Skin of body (tissue), 3 donors: ENCODE measurements at places on chromosomes 11 and 22. TPM values are rescaled to one million over a fixed set of nuclear protein-coding genes. Genes with fewer than 3 reads are reported as not detected.

GRCh38 chr11:65100674-65101350 lies 4.8 kb downstream of the VPS51 start:
- DNase-seq = no peak

DNA sequence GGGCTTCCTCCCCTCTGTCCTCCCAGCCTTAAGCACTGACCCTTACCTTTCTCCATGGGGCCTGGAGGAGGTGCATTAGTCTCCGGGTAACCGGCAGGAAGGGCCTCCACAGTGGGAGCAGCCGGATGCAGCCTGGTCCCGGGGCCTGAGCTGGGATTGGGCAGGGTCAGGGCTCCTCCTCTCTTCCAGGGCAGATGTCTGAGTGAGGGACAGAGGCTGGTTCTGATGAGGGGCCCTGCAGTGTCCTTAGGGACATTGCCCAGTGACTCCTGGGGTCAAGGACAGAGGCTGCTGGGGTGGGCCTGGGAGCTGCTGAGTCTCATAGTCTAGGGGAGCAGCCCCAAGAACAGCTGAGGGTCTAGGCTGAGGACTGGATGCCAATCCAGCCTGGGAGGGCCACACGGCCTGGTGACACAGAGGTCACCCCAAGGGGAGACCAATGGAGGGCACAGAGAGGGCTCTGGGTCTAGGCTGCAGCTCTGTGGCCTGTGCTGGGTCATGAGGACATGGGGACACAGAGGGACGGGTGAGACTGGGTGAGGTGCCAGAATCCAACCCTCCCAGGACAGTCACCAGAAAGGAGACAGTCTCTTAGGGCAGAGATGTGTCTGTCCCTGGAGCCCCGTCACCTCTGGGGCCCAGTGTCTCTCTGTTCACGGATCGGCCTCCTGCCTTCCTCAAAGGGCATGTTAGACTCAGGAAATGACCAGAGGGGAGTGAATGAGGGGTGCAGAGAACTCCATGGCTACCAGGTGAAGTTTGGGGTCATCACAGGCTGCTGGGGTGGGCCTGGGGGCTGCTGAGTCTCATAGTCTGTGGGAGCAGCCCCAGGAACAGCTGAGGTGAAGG lies 6.5 kb downstream of the IGLL5 start:
- DNase-seq = no peak

GRCh38 chr22:30344447-30345200 lies 12.1 kb downstream of the SF3A1 start:
- DNase-seq = no peak

GRCh38 chr11:44165432-44165831 lies 70.0 kb downstream of the EXT2 start:
- no peak for DNase-seq

APOBEC3H gene
- not detected for total RNA-seq

DNA sequence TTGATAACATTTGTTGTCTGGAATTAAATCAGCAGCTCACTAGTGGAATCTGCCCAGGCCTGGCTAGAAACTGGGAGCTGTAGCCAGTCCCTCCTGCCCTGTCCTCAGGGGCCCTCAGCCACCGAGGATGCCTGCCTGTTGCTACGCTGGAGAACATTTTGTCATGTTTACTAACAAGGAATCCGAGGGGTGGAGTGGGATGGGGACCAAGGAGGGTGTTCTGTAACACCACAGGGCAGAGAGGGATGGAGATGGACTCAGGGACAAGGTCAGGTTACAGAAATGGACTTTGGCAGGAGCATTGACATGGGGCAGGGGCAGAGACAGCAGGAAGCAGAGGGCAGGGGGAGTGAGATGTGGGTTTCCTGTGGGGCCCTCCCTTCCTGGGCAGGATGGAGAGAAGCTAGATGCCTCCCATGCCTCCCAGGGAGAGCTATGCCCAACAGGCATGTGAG lies 45.8 kb upstream of the AMPD3 start:
- DNase-seq = no peak

APOBEC3G gene
- 4.4 TPM for total RNA-seq

DNA sequence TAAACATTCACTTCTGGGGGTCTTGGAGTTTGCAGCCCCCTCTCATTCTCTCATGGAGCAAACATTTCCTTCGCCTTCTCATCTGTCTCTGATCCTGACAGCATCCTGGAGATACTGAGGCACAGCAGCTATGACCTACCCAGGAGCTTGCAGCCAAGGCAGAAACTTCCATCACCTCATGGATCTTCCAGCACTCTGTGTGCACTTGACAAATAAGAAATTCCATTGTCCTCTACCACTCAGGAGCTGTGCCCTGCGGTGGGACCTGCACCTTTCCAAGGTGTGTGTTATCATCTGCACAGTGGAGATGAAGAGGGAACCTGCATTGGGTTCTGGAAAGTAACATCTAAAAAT lies 49.1 kb downstream of the GGTLC2 start:
- DNase-seq = no peak

DNA sequence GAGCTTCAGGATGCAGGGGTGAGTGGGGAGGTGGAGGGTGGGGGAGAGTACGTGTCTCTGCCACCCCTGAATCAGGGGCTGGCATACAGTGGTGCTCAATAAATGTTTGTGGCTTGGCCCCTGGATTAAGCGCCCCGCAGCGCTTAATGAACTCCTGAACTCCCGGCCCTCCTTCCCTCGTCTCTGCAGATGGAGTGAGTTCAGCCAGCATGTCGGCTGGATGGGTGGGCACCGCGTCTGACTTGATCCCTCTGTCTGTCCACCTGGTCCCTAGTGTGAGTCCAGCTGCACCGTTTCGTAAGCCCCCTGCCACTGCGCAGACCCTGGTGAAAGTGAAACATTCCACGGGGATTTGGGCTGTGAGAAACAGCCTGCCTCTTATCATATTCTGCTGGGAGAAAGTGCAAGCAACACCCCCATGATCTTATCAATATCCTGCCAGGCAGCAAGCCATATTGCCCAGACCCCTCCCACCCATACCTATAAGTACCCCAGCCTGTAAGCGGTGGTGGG lies 12.0 kb upstream of the MRGPRD start:
- DNase-seq = no peak

DNA sequence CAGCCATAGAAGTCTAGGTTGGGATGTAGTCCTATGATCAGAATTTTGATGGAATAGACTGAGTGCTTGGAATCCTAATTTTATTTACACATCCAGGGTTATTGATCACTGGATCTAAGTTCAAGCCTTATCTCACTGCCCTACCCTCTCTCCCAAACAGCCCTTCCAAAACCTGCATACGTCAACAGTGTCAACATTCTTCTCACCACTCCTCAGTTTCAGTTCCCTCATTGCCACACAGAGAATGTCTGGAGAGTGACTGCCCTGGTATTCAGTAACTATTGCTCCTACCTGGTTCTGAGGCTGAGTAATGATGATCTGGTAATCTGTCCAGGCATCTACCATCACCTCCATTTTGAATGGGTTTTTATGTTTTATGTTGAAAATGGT lies 60.0 kb downstream of the GLYATL1 start:
- DNase-seq = no peak

- no peak for DNase-seq
These were observed 194.5 kb downstream of the ADAMTS15 start for GRCh38 chr11:130642994-130643393.

DNA sequence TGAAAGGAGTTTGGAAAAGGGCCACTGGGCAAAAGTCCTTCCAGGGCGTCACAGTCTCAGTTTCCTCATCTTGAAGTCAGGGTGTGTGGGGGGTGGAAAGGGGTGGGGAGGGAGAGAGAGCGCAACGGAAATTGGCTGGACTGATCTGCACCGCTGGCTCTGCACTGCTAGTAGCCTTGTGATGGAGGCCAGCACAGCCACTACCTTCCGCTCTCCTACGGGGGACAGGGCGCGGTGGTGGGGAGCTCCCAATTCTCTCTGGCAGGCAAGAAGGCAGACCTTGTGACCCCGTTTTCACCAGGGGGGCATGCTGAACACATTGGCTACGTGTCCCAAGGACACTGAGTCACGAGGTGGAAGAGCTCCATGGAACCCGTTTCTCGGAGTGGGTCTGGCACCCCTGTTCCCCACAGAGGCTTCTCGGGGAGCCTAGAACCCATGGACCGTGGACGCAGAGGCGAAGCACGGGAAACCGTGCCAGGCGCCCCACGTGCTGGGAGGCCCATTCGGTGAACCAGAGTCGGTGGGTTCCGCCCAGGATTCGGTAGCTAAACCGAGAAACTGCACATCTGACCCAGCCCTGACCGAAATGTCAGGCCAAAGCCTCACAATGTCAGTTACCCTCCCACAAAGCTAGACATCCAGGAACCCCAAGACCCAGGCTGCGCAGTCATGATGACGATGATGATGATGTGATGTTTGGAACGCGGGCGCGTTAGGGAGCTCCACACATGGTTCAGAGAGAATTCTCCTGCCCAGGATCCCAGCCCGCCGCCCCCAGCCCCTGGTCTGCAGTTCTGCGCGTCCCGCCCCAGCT lies 28.3 kb upstream of the WNT11 start:
- peak; percentile 92 for DNase-seq

OR51B4 gene
- not detected for total RNA-seq

OR51B2 gene
- total RNA-seq = 0.59 TPM

HBB gene
- 2,108 TPM for total RNA-seq

DNA sequence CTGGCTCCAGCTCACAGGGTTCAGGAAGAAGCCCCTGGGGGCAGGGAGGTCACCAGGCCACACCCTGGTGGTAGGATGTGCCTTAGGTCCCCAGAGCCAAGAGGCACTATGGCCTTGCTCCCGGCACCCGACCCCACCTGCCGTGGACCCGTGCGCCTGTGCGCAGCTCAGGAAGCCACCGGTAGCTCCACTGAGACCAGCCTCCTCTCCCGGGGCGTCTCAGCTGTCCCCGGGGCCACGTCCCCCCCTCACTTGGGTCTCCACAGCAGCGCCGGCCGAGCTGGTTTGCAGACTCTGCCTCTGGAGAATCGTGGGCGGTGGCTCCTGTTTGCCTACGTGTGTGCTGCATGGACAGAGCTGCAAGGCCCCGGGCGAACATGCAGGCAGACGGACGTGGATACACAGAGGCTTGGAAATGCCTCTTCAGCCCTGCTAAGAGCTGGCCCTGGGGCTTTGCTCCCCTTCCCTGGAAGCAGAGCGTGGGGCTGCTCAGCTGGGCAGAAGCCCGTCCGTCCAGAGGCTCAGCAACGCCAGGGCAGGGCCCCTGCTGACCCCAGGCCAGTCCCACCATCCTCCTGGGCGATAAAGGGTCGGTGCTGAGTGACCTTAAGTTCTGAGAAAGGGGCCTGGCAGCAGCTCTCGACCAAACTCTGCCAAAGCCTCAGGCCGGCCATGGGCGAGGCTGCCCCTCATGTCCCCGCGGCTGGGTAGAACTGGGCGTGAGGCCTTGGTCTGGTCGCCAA lies 15.3 kb upstream of the MUC5B start:
- no peak for DNase-seq

GRCh38 chr11:1354125-1354938 lies 35.4 kb upstream of the BRSK2 start:
- no peak for DNase-seq

GRCh38 chr11:77117492-77117891 lies 10.6 kb upstream of the MYO7A start:
- no peak for DNase-seq

DNA sequence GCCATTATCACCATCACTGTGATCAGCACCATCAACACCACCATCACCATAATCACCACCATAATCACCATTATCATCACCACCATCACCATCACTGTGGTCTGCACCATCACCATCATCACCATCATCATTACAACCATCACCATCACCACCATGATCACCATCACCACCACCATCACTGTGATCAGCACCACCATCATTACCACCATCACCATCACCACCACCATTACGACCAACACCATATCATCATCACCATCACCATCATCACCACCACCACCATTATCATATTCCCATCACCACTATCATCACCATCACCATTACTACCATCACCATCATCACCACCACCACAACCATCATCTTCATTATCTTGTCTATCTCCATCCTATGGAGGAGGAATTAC lies 125.2 kb downstream of the PHF21B start:
- no peak for DNase-seq

GRCh38 chr11:7512525-7513233 lies 1.1 kb upstream of the PPFIBP2 start:
- no peak for DNase-seq

IL17REL gene
- not detected for total RNA-seq

PVALB gene
- total RNA-seq = not detected

- no peak for DNase-seq
These were observed 12.5 kb upstream of the SMIM35 start for GRCh38 chr11:118098996-118099837.

GRCh38 chr22:17974087-17974486 lies 50.3 kb downstream of the MICAL3 start:
- no peak for DNase-seq

ROBO4 gene
- 9.7 TPM for total RNA-seq

DNA sequence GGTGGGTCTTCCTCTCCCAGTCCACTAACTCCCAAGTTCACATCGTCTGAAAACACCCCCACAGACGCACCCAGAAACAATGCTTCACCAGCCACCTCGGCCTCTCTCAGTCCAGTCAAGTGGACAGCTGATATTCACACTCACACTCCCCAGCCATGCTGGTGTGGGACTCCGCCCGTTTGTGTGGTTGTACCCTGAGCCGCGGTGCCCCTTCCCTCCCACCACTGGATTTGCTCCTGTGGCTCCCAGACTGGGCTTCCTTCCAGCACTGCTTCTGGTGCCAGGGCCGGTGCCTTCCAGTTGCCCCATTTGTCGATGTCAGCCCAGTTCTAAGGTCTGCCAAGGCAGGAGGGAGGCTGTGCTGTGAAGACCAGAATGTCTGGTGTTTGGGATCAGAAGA lies 37.9 kb upstream of the PLET1 start:
- DNase-seq = no peak

PANX3 gene
- total RNA-seq = not detected
